ENCODE measurements at places on chromosomes 13 and 19. TPM values are rescaled to one million over a fixed set of nuclear protein-coding genes. Genes with fewer than 3 reads are reported as not detected.
A peak's percentile ranks its signal among the peaks of the same experiment; 100 is the strongest.

DNA sequence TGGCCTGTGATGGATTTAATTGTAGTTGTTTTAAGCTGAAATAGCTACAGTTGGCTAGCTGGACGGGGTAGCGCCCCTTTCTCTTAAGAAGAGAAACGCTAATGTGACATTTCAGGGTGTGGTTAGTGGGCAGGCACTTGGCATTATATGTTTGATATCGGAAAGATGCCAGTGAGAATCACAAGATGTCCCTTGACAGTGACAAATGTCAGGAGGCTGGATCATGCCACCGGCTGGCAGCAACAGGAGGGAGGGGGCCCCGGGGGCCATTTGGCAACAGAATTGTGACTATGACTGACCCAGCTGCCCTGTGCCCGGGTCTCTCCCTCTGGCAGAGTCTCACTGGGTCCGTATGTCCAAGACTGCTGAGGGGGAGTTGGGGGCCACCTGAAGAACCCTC, 4.7 kb downstream of the DCAF15 start:
- peaks cover 31% of the 10 kb centered on the region for H3K36me3 ChIP-seq
- H3K4me1 ChIP-seq = peaks cover 10% of the 10 kb centered on the region
- no peak overlapping the region for H3K27ac ChIP-seq
- H3K27me3 ChIP-seq = no peaks in the 10 kb centered on the region
- no peak for DNase-seq
- no peak overlapping the region for H3K4me3 ChIP-seq

DNA sequence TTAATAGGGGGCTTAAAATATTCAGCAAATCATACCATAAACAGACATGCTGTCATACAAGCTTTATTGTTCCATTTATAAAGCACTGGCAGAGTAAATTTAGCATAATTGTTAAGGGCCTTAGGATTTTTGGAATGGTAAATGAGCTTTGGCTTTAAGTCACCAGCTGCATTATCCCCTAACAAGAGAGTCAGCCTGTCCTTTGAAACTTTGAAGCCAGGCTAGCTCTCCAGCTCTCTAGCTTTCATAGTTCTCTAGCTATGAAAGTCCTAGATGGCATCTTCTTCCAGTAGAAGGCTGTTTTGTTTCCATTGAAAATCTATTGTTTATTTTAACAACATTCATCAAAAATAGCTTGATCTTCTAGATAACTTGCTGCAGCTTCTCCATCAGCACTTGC, 420.8 kb upstream of the GPC6 start:
- H3K27ac ChIP-seq = no peak overlapping the region
- no peaks in the 10 kb centered on the region for H3K36me3 ChIP-seq
- H3K4me1 ChIP-seq = no peaks in the 10 kb centered on the region
- no peak overlapping the region for H3K4me3 ChIP-seq

DNA sequence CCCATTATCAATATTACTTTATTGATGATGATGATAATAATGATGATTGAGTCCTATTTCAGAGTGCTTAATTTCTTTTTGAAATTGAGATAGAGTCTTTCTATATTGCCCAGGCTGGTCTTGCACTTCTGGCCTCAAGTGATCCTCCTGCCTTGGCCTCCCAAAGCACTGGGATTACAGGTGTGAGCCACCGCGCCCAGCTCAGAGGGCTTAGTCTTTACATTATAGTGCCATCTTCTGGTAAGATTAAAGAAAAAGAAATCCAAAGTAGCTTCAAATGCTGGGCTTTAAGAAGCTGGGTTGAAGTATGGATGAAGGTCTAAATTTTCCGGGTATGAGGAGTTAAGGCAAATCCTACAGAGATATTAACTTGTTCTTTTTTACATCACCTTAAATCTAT, 3.4 kb upstream of the ZNF333 start:
- no peaks in the 10 kb centered on the region for H3K36me3 ChIP-seq
- no peak overlapping the region for H3K27ac ChIP-seq
- peaks cover 2% of the 10 kb centered on the region for H3K27me3 ChIP-seq
- peak; percentile 19 for DNase-seq

ZNF787 gene
- 31.8 TPM for total RNA-seq

GRCh38 chr13:73131247-73131646, 72.4 kb downstream of the KLF5 start:
- H3K27me3 ChIP-seq = no peaks in the 10 kb centered on the region
- no peak overlapping the region for H3K27ac ChIP-seq
- H3K4me1 ChIP-seq = no peaks in the 10 kb centered on the region
- no peak for DNase-seq
- H3K36me3 ChIP-seq = no peaks in the 10 kb centered on the region
- H3K4me3 ChIP-seq = no peak overlapping the region

ZNF414 gene
- total RNA-seq = 14.5 TPM

ZNF626 gene
- total RNA-seq = 7.7 TPM

BEST2 gene
- total RNA-seq = not detected

GRCh38 chr19:8654591-8655339, 24.3 kb downstream of the NFILZ start:
- no peaks in the 10 kb centered on the region for H3K4me1 ChIP-seq
- no peaks in the 10 kb centered on the region for H3K27me3 ChIP-seq
- DNase-seq = peak; percentile 35
- H3K36me3 ChIP-seq = no peaks in the 10 kb centered on the region
- H3K27ac ChIP-seq = no peak overlapping the region

- no peak overlapping the region for H3K27ac ChIP-seq
- no peaks in the 10 kb centered on the region for H3K27me3 ChIP-seq
- H3K36me3 ChIP-seq = no peaks in the 10 kb centered on the region
- H3K4me3 ChIP-seq = no peak overlapping the region
These were observed 1317.8 kb downstream of the UQCRFS1 start for GRCh38 chr19:27894906-27895754.

GRCh38 chr19:48353677-48354076, 10.1 kb downstream of the TMEM143 start:
- no peak overlapping the region for H3K4me3 ChIP-seq
- H3K36me3 ChIP-seq = no peaks in the 10 kb centered on the region
- H3K27me3 ChIP-seq = no peaks in the 10 kb centered on the region
- DNase-seq = no peak

ZNF416 gene
- 3.8 TPM for total RNA-seq

- no peaks in the 10 kb centered on the region for H3K36me3 ChIP-seq
- no peaks in the 10 kb centered on the region for H3K27me3 ChIP-seq
- H3K27ac ChIP-seq = no peak overlapping the region
These were observed 35.6 kb upstream of the TMTC4 start for GRCh38 chr13:100710176-100710575.

GRCh38 chr19:11322269-11323024, 17.0 kb downstream of the RAB3D start:
- H3K36me3 ChIP-seq = no peaks in the 10 kb centered on the region
- H3K4me1 ChIP-seq = peaks cover 7% of the 10 kb centered on the region
- H3K4me3 ChIP-seq = no peak overlapping the region
- no peak overlapping the region for H3K27ac ChIP-seq

DNA sequence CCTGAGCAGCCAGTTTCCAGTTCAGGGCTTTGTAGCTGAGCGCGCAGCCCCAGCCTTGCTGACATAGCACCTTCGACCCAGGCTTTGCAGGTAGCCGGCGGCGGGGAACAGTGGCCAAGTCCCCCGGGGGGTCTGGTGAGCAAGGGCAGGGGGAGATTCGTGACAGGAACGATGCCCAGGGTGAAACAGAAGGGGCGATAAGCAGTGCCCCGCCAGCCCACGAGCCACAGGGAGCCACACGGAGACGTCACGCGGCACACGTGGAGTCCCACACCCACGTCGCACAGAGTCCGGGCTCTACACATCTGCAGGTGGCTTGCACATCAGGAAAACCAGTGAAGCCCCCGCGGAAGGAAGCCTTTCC, 127.2 kb downstream of the SOX1 start:
- no peaks in the 10 kb centered on the region for H3K27me3 ChIP-seq
- H3K27ac ChIP-seq = no peak overlapping the region
- H3K4me3 ChIP-seq = no peak overlapping the region
- DNase-seq = no peak
- H3K4me1 ChIP-seq = no peaks in the 10 kb centered on the region
- no peaks in the 10 kb centered on the region for H3K36me3 ChIP-seq

GRCh38 chr13:73337532-73337931, 278.7 kb downstream of the KLF5 start:
- no peak overlapping the region for H3K4me3 ChIP-seq
- H3K4me1 ChIP-seq = peaks cover 7% of the 10 kb centered on the region
- no peak for DNase-seq
- H3K36me3 ChIP-seq = no peaks in the 10 kb centered on the region

GRCh38 chr13:21069561-21070004, 8.2 kb upstream of the LATS2 start:
- H3K27me3 ChIP-seq = no peaks in the 10 kb centered on the region
- no peak overlapping the region for H3K4me3 ChIP-seq
- DNase-seq = no peak
- peaks cover 3% of the 10 kb centered on the region for H3K4me1 ChIP-seq

GRCh38 chr19:7067716-7068115, 1.8 kb upstream of the ZNF557 start:
- no peaks in the 10 kb centered on the region for H3K27me3 ChIP-seq
- no peak for DNase-seq
- peaks cover 2% of the 10 kb centered on the region for H3K36me3 ChIP-seq
- H3K27ac ChIP-seq = no peak overlapping the region

KIR3DL2 gene
- total RNA-seq = not detected

LENG9 gene
- total RNA-seq = 2.8 TPM

- peak overlapping the region; percentile 57 for H3K27ac ChIP-seq
- H3K27me3 ChIP-seq = no peaks in the 10 kb centered on the region
- DNase-seq = no peak
- H3K36me3 ChIP-seq = no peaks in the 10 kb centered on the region
- peaks cover 13% of the 10 kb centered on the region for H3K4me1 ChIP-seq
- peak overlapping the region; percentile 99 for H3K4me3 ChIP-seq
These were observed 545 bp downstream of the NACC1 start for GRCh38 chr19:13118424-13119193.

FUT6 gene
- not detected for total RNA-seq

DNA sequence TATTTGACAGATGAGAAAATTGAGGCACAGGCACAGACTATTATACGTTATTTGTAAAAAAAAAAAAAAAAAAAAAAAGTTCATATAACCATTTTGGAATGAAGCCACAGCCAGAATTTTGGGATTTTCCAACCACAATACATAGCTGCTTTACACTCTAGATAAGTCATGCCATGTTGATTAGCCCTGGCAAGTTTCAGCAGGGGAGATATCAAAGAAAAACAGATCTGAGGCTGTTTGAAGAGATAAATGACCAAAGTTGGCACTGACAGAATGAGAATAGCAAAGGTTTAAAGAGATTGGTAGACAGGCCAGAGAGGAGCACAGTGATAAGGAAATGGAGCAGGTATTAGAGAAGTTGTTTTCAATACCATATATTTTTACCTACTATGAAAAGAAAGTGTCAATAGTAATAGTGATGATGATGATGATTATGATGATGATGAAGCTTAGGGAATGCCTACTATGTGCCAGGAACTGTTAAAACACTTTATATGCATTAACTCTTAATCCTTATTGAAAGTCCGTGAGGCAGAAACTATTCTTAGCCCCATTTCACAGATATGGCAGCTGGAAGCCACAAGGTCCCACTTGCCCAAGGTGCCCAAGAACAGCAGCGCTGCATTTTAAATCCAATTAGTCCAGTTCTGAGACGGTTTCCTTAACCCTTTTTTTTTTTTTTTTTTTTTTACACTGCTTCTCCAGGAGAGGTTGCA, 105.5 kb downstream of the MBNL2 start:
- H3K4me3 ChIP-seq = no peak overlapping the region
- no peaks in the 10 kb centered on the region for H3K36me3 ChIP-seq
- H3K27me3 ChIP-seq = no peaks in the 10 kb centered on the region
- peak; percentile 60 for DNase-seq
- peak overlapping the region; percentile 71 for H3K27ac ChIP-seq

GRCh38 chr19:39237200-39238184, 7.3 kb downstream of the IFNL3 start:
- no peaks in the 10 kb centered on the region for H3K4me1 ChIP-seq
- no peaks in the 10 kb centered on the region for H3K36me3 ChIP-seq
- H3K4me3 ChIP-seq = no peak overlapping the region
- no peak for DNase-seq
- no peak overlapping the region for H3K27ac ChIP-seq

CEACAM19 gene
- 13.0 TPM for total RNA-seq

- no peaks in the 10 kb centered on the region for H3K4me1 ChIP-seq
- no peaks in the 10 kb centered on the region for H3K36me3 ChIP-seq
- no peak overlapping the region for H3K4me3 ChIP-seq
- H3K27me3 ChIP-seq = no peaks in the 10 kb centered on the region
These were observed 145.4 kb downstream of the DNAJC3 start for GRCh38 chr13:95822303-95822702.

DNA sequence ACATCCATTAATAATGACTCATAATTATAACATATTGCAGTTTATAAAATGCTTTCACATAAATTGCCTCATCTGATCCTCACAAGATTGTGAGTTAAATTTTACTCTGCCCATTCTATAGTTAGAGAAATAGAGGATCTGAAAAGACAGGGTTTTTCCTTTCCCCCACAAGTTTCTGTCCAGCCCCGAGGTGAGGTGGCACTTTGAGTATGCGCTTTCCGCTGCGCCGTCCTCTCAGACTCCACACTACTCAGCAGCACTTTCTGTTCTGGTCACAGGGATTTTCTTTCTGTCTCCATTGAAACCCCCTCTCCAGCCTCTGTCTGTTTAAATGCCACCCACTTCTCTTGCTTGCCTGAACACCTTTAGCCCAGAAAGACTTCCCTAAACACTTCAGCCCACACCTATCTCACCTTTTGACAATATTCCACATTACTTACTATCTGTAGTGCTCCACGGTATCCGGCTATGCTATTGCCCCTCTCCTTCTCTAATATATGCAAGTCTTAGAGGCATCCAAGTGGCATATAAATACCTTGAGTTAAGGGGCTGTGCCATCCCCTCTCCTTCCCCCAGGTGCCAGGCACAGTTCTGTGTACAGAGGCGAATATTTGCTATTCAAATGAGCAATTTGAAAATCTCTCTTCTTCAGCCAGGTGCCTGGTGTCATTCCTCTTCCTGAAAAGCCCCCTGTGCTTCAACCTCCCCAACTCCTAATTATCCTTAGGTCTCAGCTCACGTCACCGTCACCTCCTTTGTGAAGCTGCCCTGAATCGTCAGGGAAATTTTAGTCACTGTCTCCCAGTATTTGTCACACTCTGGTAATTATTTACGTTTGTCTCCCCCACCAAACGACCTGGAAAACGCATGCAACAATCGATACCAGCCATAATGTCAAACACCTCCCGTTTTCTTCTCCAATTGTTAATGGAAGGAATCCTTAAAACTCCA, 268.7 kb downstream of the NHLRC3 start:
- no peak for DNase-seq
- no peak overlapping the region for H3K27ac ChIP-seq
- H3K4me3 ChIP-seq = no peak overlapping the region
- no peaks in the 10 kb centered on the region for H3K4me1 ChIP-seq

DNA sequence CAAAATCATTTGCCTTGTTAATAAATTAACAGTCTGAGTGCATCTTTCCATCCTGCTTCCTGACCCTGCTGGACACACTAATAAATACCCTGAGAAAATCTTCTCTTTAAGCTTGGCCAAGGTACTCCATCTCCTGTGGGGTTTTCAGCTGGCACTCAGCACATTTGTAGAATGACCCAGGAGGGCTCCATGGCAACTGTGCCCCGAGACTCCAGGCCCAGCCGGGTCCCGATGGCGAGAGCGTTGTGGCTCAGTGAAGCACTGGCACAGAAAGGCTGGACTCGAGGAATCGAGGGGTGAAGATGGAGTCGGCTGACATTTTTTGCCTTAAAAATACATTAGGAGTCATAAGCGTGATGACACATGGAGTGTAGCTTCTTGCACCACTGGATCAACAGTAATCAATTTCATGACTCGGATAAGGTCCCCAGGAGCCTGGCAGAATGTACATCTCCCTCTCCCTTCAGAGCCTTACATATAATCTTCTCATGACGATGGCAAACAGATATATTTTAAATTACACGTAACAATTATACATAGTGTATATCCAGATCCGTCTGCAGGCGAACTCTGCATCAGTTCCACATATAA, 85.4 kb downstream of the SLC7A1 start:
- no peak overlapping the region for H3K4me3 ChIP-seq
- H3K27ac ChIP-seq = no peak overlapping the region
- H3K27me3 ChIP-seq = no peaks in the 10 kb centered on the region
- peaks cover 6% of the 10 kb centered on the region for H3K4me1 ChIP-seq

PRX gene
- 1.7 TPM for total RNA-seq

Data from endothelial cell of umbilical vein (primary cell).